Stimulated activated naive CD4-positive, alpha-beta T cell treated with Interleukin-2 at 50 U/mL for 16 hours (primary cell): ENCODE measurements at places on chromosomes 4 and X.

GRCh38 chr4:188779581-188779980 lies 640.3 kb downstream of the TRIML1 start:
- no peak for DNase-seq

DNA sequence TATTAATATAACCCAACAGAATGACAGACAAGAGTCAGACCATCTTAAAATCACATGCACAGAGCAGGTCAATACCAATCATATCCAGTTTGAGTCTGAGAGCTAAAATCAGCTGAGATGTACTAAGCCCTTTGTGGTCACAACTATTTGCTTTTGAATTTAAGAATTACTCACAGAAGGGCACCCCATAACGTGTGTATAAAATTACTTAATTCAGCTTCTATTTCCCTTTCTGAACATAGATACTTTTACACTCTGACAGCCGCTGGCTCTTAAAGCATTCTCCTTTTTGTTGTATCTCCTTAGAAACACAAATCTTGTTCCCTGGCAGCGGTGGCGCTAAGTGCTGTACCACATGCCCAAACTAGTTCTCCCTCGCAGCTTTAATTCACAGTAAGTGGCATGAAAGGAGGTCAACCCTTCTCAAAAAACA lies 14.8 kb upstream of the PPARGC1A start:
- no peak for DNase-seq

GRCh38 chrX:112830540-112830939 lies 10.1 kb downstream of the AMOT start:
- DNase-seq: no peak

- DNase-seq: no peak
Measured at GRCh38 chr4:185564349-185564748, 29.0 kb upstream of the PDLIM3 start.

DNA sequence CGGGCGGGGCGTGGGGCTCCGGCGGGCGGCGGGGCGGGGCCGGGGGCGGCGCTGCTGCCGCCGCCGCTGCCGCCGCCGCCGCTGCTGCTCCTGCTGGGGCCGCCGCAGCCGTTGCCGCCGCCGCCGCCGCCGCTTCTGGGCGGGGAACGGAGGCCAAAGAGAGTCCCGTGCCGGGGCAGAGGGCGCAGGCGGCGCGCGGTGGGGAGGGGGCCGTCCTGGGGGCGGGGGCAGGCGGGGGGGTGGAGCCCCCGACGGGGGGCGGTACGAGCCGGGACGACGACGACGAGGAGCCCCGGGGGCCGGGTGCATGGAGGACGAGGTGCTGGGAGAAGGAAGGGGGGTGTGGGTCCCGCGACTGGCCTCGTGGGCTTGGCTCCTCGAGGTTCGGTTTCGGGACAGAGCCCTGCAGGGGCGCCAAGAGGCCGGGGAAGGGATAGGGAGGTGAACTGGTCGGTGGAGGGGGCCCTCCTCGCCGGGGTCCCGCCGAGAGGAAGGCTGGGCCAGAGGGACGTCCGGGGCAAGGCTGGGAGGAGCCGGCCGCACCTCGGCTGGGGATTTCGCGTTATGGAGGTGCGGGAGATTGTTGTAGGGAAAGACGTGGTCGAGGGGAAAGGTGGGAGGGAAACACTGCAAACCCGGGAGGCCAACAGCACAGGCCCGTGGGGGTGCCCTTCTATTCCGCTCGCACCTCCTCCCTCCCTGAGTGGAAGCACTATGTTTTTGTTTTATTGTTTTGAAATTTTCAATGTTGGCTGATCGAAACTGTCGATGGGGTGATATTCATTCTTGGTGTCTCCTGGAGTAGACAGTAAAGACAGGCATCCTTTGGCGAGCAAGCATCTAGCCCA lies 1.9 kb downstream of the BCORL1 start:
- DNase-seq: peak; percentile 30

- DNase-seq: no peak
Measured at GRCh38 chr4:145420595-145421214, 60.9 kb upstream of the SMAD1 start.

DNA sequence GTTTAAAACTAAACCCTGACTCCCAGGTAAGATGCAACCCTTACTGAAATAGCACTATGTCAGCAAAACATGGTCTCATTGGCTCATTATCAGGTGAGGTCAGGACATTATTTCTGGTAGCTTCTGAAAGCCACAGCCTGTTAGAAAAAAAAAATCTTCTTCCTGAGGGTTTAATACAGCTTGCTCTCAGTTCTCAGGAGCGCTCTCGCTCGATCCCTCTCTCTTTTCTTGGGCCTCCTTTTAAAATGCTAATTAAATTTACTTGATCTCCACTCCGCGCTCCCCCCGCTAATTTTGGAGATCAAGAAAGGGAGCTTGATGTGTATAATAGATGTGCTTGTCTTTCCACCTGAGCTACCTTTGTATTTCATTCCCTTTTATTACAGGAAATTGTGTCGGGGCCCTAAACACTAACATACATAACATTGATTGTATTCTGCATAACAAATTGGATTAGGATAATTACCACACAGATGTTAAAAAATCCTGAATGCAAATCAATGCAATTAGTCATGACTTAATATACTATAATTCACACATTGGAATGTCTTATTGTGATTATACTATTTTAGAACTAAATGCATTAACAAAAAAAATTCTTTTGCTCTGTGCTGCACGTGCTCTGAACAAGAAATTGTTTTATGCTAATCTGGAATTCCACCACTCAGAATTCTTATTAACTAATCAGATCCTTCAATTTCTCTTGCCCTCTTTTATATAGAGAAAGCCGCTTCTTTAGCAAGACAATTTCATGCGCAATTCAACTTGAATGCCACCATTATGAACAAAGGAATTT lies 101.6 kb upstream of the TEX13D start:
- DNase-seq: no peak

GRCh38 chr4:74874753-74875367 lies 58.1 kb upstream of the PARM1 start:
- no peak for DNase-seq

- DNase-seq: no peak
Measured at GRCh38 chr4:76035799-76036380, at the start of gene CXCL11. TSS of gene CXCL11 (minus strand) at chr4:76036070. CDS start at chr4:76035987, 83 bp downstream.

- no peak for DNase-seq
Measured at GRCh38 chrX:97685753-97686152, 802.0 kb downstream of the RPA4 start.

- no peak for DNase-seq
Measured at GRCh38 chr4:170428929-170429328, 339.2 kb upstream of the AADAT start.

- DNase-seq: no peak
Measured at GRCh38 chrX:49041744-49042580, 1.2 kb downstream of the TFE3 start.

- no peak for DNase-seq
Measured at GRCh38 chrX:23554304-23554703, 113.0 kb upstream of the PRDX4 start.
